ENCODE measurements at places on chromosomes 12 and 14. TPM values are rescaled to one million over a fixed set of nuclear protein-coding genes. Genes with fewer than 3 reads are reported as not detected.

- DNase-seq, result peak; percentile 87
Measured at GRCh38 chr12:95173392-95174251, 43.6 kb downstream of the FGD6 start.

DNA sequence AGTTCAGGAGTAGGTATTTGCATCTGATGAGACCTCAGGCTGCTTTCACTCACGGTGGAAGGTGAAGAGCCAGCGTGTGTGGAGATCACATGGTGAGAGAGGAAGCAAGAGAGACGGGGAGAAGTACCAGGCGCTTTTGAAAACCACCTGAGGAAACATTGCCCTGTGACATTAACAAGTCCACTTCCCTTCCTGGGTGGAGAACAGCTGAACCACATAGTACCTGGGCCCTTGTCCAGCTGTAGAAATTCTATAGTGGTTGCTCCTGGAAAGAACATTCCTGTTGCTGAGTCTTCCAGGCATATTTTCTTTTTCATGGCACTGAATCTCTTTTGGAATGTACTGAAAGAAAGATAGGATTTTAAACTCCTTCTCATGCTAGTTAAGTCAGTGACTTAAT is 87.3 kb upstream of the RIN3 start:
- DNase-seq, result no peak

- no peak for DNase-seq
Measured at GRCh38 chr14:77124345-77125280, 17.0 kb downstream of the ZDHHC22 start.

GRCh38 chr12:80422550-80422949 is 21.5 kb upstream of the PTPRQ start:
- DNase-seq, result no peak

DNA sequence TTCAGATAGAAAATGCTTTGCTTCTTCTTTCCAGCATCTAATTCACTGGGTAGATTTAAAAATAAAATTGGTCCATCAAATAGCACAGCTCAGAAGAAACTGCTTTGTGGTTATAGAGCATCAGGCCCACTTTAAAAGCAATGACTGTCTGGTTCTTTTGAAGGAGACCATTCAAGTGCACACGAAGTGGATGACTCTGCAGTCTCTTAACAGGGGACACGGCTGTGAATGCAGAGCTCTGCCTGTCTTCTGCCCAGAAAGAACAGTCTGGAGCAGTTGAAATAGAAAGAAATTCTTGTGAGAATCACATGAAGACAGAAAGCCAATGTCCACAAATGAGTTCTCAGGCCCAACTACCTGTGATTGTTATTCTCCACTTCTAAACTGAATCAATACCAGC is 138.7 kb upstream of the PLEKHA5 start:
- no peak for DNase-seq

- DNase-seq, result no peak
Measured at GRCh38 chr14:23433457-23433856, 2.0 kb downstream of the MYH7 start.

ASPG gene
- not detected for total RNA-seq

KCNC2 gene
- not detected for total RNA-seq

ETFBKMT gene
- total RNA-seq, result 0.63 TPM

TMEM253 gene
- total RNA-seq, result 0.43 TPM

BEGAIN gene
- 0.51 TPM for total RNA-seq

DLGAP5 gene
- 58.4 TPM for total RNA-seq

All from epithelial cell of proximal tubule (primary cell).